ENCODE measurements at places on chromosomes 12 and 14.

GRCh38 chr12:113439606-113440030 is 17.4 kb downstream of the SDSL start:
- DNase-seq = no peak

DNA sequence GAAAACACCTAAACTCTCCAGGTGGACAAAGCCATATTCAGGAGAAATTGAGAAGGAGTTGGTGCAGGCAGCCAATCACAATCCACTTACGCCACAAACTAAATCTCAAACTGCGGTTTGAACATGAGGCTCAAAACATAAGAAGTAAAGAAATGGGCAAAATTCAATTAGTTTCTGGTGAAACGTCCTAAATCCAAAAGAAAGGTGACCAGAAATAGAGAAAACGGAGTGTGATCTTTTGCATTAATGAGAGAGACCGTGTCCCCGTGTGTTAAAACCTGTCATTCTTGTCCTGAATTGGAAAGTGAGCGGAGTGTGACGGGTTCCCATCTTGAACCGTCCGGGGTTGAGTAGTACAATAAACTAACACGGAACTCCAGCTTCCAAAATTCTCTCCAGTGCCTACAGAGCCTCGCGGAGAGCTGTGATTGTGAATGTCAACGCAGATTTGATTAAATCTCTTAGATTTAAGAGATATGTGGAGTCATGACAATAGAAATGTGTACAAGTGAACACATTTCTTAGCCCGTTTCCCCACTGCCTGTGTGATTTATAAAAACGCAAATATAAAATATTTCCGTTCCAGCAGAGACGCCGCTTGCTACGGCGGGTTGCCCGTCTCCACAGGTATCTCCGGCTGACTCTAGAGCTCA is 595 bp upstream of the METAP2 start:
- DNase-seq = no peak

GRCh38 chr14:48349689-48350088 is 674.3 kb upstream of the MDGA2 start:
- DNase-seq = no peak

DNA sequence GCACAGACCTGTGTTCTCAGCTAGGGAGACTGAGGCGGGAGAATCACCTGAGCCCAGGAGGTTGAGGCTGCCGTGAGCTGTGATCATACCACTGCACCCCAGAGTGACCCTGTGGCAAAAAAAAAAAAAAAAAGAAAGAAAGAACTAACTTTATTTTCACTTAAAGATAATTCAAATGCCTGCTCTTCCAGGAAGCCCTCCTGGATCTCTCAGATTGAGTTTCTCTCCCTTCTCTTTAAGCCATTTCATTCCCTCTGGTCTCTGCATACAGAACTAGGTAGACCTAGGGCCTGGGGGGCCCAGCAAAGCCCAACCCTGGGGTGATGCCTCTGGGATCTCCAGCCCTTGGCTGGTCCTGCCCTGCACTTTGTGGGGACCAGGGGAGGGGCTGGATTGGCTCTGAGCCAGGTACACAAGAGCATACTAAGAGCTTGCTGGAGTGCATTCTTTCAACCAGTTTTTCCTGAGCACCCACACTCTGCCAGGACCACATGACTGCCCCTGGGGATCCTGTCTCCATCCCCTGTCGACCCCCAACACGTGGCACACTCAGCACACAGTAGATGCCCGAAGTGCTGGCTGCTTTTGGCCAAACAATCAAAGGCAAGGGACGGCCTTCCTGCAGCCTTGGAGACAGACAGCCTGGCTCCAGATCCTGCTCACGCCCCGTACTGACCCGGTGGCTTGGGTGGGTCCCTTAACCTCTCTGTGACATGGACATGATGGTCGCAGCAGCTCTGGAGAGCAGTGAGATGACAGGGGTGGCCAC is 52.7 kb downstream of the CYP46A1 start:
- DNase-seq = no peak

DNA sequence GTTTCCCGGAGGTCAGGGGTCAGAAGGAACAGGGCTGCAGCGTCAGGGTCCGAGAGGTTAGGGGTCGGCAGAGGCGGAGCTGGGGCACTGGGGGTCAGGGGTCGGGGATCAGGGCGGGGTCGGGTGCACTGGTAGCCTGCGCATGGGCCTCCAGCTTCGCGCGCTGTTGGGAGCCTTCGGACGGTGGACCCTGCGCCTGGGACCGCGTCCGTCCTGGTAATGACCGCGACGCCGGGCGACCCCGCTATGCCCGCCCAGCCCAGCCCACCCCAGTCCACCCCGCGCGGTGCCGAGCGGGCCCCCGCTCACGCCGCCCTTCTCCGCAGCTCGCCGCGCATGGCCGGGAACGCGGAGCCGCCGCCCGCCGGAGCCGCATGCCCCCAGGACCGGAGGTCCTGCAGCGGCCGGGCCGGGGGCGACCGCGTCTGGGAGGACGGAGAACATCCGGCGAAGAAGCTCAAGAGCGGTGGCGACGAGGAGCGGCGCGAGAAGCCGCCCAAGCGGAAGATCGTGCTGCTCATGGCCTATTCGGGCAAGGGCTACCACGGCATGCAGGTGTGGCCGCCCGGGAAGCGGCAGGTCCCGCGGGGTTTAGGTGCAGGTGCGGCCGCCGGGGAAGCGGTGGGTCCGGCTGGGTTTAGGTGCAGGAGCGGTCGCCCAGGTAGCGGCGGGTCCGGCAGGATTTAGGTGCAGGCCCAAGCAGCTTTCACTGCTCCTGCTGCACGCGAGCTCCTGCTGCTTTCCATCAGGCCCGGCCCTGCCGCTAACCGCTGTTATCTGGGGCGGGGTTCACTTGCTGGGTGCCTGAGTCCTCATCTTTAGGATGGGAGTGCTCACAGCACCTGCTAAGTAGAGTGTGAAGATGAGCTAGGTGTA is 743 bp downstream of the PUS1 start:
- DNase-seq = no peak

DNA sequence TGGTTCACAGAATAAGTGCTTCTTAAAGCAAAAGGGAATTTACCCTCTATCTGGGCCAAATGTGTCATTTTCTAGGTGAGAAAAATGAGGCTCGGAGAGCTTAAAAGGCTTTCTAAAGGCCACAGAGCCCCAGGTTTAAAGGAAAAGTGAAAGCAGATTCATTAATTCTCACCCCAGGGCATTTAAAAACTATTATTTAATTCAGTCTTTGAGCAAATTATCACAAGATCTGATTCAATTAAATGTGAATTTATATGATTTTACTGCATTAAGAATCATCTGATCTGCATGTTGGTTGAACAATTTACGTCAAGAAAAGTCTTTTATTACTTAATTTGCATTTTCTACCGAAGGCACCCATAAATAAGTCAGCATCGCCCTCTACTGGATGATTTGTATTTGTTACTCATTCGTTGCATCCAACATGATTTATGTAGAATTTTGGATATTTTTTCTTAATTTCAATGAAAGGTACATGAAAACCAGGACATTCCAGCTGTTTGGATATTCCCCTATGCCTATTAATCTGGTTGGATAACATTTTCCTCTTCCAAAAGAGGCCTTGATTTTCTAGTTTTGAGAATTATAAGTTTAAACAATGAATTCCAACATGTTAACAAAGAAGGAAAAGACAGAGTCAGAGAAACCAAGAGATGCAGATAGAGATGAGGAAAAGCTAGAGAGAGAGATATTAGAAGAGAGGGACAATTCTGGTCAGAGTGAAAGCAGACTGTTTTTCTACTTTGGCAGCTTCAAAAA is 19.1 kb upstream of the DHRS7 start:
- no peak for DNase-seq

GRCh38 chr14:75150150-75150549 is 23.3 kb upstream of the NEK9 start:
- no peak for DNase-seq

DNA sequence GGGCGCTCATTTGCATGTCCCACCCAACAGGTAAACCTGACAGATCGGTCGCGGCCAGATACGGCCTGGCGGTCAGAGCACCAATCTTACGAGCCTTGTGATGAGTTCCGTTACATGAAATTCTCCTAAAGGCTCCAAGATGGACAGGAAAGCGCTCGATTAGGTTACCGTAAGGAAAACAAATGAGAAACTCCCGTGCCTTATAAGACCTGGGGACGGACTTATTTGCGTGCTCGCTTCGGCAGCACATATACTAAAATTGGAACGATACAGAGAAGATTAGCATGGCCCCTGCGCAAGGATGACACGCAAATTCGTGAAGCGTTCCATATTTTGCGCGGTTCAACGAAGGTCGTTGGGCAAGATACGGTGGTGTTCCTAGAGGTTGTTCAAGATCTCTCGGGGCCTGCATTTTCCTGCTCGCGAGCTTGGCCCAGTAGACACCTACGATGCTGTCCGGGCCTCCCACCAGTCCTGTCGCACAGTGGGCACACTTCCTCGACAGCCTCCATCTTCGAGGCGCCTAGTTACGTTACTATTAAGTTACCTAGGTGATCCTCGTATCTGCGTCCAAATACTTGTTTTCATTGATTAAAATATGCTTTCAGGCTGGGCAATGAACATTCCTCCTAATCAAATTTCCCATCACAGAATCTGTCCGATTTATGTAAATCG is at the start of gene RNU6-7:
TSS of gene RNU6-7 (plus strand) at position 230 of the 675 bp plus-strand sequence.
- DNase-seq = no peak

DNA sequence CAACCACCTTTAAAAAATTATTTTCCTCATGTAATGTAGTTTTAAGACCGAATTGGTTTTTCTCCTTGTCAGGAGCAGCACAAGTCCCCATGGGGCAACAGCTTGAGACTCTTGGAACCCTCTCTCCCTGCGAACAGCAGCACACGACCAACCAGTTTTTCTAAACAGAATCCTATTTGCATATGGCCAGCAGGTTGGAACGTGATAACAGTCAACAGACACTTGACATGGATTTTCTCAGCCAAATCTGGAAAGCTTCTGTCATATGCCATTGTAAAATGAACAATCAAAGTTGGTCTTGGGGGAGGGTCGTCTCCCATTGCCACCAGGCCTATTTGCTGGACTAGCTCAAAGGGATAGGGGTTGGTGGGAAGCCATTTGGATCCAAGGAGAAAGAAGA is 1915.0 kb upstream of the FLRT2 start:
- DNase-seq = no peak

GRCh38 chr12:11639454-11639853 is 10.0 kb upstream of the ETV6 start:
- DNase-seq = no peak

DNA sequence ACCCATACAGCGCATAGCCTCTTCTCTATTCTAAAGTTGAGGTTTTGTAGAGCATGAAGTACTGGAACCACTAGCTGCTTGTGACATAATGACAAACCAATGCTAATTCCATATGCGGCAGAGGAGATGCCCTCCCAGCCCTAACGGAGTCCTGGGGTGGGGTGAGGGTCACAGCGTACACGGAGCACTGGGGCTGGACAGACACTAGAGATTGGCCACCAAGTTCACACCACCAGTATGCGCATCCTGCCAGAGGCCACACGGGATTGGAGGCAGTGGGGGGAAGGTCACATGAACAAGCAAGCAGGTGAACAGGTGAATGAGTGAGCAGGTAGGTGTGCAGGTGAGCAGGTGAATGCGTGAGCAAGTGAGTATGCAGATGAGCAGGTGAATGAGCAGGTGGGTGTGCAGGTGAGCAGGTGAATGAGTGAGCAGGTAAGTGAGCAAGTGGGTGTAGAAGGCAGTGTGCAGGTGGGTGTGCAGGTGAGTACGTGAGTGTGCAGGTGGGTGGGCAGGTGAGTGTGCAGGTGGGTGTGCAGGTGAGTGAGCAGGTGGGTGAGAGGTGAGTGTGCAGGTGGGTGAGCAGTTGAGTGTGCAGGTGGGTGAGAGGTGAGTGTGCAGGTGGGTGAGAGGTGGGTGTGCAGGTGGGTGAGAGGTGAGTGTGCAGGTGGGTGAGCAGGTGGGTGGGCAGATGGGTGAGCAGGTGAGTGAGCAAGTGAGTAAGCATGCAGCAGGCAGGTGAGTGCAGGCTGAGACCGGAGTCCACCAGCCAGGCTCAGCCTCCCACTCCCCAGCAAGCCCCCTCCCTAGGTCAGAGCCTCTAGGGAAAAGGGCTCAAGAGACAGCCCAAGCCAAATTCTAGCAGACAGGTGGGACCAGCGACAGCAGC is 52.7 kb downstream of the CCDC85C start:
- no peak for DNase-seq

DNA sequence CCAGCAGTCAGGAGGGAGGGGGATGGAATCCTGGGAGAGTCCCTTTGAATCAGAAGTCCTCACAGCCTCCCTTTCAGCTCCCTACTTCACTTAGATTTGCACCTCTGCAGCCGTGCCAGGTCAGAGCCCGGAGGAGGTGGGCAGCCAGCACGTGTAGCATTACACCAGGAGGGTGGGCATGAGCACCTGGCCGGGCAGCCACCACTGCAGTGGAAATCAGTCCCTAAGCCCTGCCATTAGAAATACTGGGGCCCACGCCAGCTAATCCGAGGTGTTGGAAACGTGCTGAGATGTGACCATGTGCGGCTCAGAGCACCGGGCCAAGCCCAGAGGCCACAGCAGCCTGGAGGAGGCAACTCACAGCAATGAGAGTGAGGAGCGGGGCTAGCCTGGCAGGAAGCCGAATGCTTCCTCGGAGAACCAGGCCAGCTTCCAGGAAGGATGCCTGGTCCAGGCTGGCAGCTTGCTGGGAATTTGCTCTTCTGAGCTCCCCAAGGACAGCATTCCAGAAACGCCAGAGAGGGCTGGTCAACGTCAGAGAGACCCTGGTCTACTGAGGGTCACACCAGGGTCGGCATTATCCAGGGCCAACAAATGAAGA is 9.4 kb upstream of the CACNA2D4 start:
- no peak for DNase-seq

DNA sequence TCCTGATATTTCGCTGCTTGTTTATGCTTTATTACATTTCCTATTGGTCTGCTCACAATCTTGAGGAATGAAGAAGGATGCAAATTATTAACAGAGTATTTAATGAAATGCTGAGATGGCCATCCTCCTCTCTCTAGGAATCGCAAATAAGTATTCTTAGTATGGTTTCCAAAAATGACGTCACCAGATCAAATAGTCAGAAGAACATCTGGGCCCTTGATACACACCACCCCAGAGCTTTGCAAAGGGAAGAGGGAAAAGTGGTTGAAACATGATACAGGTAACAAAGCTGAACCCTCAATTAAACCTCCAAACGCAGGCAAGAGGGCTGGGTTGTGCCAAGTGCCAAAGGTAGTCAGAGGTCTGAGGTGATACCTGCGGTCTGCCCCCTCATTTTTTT is 107.3 kb downstream of the BCL11B start:
- no peak for DNase-seq

DNA sequence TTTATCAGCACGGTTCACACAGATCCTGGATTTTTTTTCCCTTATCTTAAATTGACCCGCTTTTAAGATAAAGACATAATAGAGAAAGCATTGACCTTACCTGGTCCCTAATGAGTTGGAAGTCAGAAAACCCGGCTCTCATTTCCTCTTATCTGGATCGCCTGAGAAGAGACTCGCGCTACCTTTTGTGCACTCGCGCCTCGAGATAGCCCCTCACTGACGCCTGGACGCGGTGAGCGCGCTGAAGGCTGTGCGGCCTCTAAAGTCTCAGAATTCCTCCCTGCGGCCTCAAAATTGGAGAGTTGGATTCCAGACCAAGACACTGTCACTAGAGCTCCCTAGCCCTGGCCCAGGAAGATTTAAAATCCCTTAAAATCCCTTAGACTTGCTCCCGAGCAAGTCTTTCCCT is 7.0 kb downstream of the NKX2-1 start:
- DNase-seq = no peak

GRCh38 chr14:94295360-94296180 is 2.5 kb upstream of the SERPINA10 start:
- no peak for DNase-seq
